ENCODE measurements at places on chromosomes 4 and X.
A peak's percentile ranks its signal among the peaks of the same experiment; 100 is the strongest.

- H3K36me3 ChIP-seq: peaks cover 12% of the 10 kb centered on the region
- H3K4me3 ChIP-seq: no peak overlapping the region
- peak overlapping the region; percentile 83 for H3K27ac ChIP-seq
- peaks cover 5% of the 10 kb centered on the region for H3K4me1 ChIP-seq
- no peak for DNase-seq
These were observed 112.7 kb upstream of the PTPN13 start for GRCh38 chr4:86481440-86481839.

DNA sequence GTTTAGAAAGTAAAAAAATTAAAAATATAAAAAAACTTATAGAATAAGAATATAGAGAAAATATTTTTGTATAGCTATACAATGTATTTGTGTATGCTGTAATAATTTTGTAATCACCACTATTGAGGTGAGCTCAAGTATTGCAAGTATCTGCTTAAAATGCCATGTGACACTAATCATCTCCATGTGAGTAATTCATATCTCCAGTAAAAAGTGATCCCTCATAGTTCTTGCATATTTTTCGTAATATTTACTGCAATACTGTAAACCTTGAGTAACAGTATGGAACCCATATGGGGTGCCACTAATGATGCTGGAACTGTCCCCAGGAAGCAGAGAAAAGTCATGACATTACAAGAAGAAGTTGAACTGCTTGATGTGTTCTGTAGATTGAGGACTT is 43.2 kb upstream of the HUWE1 start:
- H3K4me1 ChIP-seq: no peaks in the 10 kb centered on the region
- no peak for DNase-seq
- H3K36me3 ChIP-seq: no peaks in the 10 kb centered on the region
- H3K4me3 ChIP-seq: no peak overlapping the region

DNA sequence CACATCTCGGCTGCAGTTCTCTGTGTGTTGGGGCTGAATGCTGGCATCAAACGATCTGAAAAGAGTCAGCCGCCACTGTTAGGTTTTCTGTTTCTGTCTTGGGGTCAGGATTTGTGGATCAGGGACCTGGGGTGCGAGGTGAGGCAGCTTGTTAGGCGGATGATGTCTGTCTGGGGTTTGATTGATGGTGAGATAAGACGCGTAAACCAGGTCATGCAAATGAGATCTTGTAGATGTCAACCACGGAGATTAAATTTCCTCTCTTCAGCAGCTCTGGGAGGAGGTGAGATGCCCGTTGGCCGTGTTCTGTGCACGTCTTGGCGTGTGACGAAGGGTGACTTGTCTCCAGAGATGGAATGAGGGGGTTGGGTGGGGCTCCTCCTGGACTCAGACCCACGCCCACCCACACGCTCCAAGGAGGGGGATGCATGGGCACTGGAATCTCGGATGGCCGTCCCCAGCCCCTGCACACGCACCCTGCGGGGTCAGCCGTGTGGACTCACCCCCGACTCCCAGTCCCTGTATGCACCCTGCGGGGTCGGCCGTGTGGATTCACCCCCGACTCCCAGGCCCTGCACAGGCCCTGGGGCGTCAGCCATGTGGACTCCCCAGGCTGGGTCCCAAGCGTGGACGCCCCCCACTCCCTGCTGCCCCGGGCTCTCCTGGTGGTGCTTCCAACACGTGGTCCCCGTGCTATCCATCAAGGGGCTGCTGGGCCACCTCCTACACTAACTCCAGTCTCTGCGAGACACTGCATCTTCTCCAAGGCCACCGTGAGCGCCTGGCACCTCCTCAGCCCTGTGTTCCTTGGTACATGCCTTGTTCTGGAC is 16.0 kb upstream of the UVSSA start:
- DNase-seq: no peak
- no peaks in the 10 kb centered on the region for H3K27me3 ChIP-seq
- H3K4me1 ChIP-seq: no peaks in the 10 kb centered on the region

- no peaks in the 10 kb centered on the region for H3K4me1 ChIP-seq
- no peaks in the 10 kb centered on the region for H3K36me3 ChIP-seq
- no peak for DNase-seq
These were observed 69.9 kb downstream of the TRAPPC11 start for GRCh38 chr4:183729069-183729406.

DNA sequence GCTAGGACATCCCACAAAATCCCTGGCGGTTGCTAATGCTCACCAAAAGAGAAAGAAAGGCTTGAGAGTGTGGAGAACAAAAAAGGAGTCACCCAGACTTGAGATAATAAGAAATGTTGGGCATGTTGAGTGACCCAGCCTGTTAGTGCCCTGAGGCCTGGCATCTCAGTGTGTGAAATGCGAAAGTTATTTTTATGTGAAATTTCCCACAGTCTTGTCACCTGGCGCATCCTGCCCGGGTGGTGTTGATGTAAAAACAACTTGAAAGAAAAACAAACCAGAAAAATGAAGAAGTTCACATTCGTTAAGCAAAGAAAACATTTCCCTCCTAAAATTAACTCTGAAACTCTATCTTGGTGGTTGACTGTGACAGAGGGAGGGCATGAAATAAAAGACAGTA is 495.2 kb downstream of the MID1IP1 start:
- no peaks in the 10 kb centered on the region for H3K4me1 ChIP-seq
- no peak overlapping the region for H3K27ac ChIP-seq
- no peak overlapping the region for H3K4me3 ChIP-seq
- DNase-seq: no peak
- H3K36me3 ChIP-seq: peaks cover 4% of the 10 kb centered on the region

GRCh38 chr4:4860600-4861389 is 1.3 kb downstream of the MSX1 start:
- H3K27me3 ChIP-seq: peaks cover 91% of the 10 kb centered on the region
- peak overlapping the region; percentile 73 for H3K4me3 ChIP-seq
- no peak for DNase-seq
- H3K4me1 ChIP-seq: 0 out of 2 replicates have a peak, but pooled peaks cover 3% of the 10 kb centered on the region
- no peaks in the 10 kb centered on the region for H3K36me3 ChIP-seq

DNA sequence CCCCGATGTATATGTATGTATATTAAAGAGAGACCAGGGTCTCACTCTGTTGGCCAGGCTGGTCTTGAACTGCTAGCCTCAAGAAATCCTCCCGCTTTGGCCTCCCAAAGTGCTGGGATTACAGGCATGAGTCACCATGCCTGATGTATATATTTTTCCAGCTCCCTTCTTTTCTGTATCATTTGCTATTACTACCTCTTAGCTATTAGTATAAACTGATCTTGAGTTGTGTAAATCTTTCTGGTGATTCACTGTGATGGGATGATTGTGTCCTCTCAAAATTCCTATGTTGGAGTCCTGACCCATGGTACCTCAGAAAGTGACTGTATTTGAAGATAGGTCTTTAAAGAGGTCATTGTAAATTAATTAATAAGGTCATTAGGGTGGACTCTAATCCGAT is 53.1 kb downstream of the HPRT1 start:
- H3K27me3 ChIP-seq: no peaks in the 10 kb centered on the region
- no peak for DNase-seq
- H3K36me3 ChIP-seq: peaks cover 9% of the 10 kb centered on the region
- H3K27ac ChIP-seq: no peak overlapping the region
- peaks cover 7% of the 10 kb centered on the region for H3K4me1 ChIP-seq

DNA sequence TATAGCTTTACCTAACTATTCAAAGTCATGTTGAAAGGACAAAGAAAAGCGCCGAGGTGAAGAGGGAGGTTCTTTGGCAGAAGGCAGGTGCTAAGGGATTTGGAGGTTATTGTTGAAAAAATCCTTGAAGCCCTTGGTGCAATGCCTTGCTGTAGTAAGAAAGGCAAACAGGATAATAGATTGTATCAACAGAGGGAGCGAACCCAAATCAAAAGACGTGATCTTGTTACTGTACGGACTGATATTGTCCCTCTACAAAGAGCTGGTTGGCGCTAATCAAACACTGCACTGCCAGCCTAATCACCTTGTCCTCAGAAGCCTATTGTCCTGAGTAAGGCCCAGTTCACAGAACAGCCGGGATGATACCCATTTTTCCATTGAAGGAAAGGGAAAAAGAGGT is 182.9 kb downstream of the ZIC3 start:
- peak overlapping the region; percentile 65 for H3K27ac ChIP-seq
- H3K4me3 ChIP-seq: 0 out of 2 replicates have a peak overlapping the region, but pooled peaks have one; percentile 16
- DNase-seq: no peak
- H3K27me3 ChIP-seq: no peaks in the 10 kb centered on the region

GRCh38 chrX:65667503-65668376 is at the start of gene MSN:
Gene MSN, plus strand, starts transcription at chrX:65667654. Its CDS starts 188 bp downstream, at chrX:65667842.
- H3K36me3 ChIP-seq: no peaks in the 10 kb centered on the region
- no peak within 1 kb of the TSS for H3K27ac ChIP-seq
- H3K4me1 ChIP-seq: 0 out of 2 replicates have a peak, but pooled peaks cover 3% of the 10 kb centered on the region
- H3K27me3 ChIP-seq: no peaks in the 10 kb centered on the region

DNA sequence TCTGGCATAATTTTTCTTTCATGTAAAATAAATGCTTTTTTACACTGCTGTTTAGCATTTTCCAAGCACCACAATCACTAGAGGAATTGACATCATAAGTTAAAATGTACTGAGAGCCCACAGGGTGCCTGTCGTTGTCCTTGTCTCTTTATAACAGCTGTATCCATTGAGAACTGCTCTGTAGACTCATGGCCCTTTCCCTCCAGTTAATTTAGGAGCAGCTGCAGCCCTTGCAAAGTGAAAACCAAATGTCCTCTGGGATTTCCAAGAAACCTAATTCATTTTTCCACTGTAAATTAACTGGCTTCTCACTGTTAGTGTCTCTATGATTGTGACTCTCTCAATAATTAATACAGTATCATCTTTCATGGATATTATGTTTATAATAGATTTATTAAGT is 185.9 kb downstream of the SLC4A4 start:
- DNase-seq: no peak
- no peaks in the 10 kb centered on the region for H3K27me3 ChIP-seq
- no peak overlapping the region for H3K4me3 ChIP-seq
- no peaks in the 10 kb centered on the region for H3K36me3 ChIP-seq
- no peak overlapping the region for H3K27ac ChIP-seq

DNA sequence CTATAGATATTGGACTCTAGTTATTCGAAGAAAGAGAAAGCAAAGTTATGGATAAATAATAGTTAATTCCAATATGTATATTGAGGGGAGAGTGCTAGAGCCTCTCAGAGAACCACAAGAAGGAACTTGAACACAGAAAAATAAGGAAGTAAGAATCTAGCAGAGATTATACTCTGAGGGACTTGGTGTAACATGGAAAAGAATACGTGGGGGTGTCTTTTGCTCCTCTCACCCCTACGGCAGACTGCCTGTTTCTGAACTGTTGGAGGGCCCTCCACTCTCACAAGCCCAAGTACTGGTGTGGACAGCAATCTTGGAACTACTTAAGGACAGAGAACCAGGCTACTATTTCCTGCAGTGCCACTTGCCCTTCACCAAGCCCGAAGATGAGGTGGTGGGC is 1174.4 kb upstream of the PCDH10 start:
- no peaks in the 10 kb centered on the region for H3K27me3 ChIP-seq
- H3K27ac ChIP-seq: no peak overlapping the region
- peaks cover 49% of the 10 kb centered on the region for H3K36me3 ChIP-seq
- H3K4me1 ChIP-seq: no peaks in the 10 kb centered on the region
- DNase-seq: no peak
- H3K4me3 ChIP-seq: no peak overlapping the region
